RKO (cell line): ENCODE measurements at places on chromosomes 7 and 10.

- no peak for DNase-seq
Observed at GRCh38 chr7:40003597-40003996, 53.5 kb downstream of the CDK13 start.

DNA sequence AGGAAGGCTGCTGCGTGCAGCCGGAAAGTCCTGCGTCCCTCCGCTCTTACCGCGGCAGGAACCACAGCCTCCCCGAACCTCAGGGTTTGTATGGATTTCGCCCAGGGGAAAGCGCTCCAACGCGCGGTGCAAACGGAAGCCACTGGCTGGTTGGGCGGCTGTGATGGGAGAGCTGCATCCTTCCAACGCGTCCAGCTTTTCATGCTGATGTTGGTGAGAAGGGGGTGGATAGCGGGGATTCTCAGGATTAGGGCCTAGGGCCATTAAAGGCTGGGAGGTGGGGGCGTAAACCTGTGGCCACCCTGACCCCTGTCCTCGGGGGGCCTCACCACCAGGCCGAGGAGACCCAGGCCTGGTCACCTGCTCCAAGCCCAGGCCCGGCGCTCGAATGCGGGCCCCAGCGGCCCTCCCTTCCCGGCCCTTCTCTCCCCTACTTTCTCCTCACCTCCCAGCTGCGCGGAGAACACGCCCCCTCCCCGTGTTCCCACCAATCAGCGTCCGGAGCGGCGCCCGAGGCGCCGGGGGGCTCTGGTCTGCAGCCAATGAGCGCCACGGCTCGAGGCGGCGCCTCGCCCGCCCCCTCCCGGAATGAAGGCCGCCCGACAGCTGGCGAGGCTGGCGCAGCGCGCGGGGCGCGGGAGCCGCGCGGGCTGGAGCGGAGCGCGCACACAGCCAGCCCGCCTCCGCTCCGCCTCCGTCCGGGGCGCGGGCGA, 458 bp upstream of the NANOS1 start:
- DNase-seq = peak; percentile 83

- DNase-seq = peak; percentile 48
Observed at GRCh38 chr10:44386546-44387052, 1.7 kb upstream of the CXCL12 start.

DNA sequence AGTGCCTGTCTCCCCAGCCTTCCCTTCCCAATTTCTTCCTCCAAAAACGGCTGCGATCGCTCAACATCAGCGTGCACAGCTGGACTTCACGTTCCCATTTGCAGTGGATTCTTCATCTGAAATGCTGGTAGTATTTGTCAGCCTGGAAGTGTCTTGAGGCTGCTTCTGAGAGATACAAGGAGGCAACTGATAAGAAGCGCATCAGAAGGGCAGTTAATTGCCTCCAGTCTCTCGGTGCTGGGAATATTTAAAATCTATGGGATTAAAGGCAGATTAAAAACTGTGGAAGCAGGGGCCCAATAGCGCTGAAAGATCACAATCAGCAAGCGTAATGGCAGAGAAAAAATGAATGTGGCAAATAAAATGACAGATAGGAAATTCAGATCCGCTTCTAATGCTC, 450.0 kb downstream of the GATA3 start:
- no peak for DNase-seq

DNA sequence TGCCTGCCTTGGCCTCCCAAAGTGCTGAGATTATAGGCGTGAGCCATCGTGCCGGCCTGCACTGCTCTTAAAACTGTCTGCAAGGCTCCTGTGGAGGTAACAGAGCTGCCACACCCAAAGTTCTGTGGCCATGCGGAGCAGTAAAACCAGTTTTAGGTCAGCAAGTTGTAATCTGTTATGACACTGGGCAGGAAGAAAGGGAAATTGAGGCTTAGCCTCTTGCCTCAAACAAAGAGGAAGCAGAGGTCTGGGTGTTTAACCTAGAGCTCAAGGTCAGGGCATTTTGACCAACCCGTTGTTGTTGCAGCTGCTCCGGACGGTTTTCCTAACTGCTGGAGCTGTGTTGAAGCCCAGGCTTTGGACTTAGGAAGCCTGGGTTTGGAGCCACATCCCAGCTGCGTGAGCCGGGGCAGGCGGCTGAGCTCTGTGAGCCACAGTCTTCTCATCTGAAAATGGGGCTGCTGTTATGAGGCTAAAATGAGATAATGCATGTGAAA, 7.4 kb upstream of the RRP12 start:
- no peak for DNase-seq

DNA sequence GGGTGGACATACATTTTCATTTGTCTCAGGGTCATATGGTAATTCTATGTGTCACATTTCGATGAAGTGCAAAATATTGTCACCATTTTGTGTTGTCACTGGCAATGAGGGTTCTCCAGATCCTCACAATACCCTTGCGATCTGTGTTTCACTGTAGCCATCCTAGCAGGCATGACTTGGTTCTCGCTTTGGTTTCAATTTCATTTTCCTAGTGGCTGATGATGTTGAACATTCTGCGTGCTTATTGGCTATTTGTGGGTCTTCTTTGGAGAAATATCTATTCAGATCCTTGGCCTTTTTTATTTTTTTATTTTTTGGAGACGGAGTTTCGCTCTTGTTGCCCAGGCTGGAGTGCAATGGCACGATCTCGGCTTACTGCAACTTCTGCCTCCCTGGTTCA, 24.8 kb upstream of the MNX1 start:
- no peak for DNase-seq

GRCh38 chr7:29987083-29987482, 2.5 kb downstream of the SCRN1 start:
- DNase-seq = no peak

- DNase-seq = no peak
Observed at GRCh38 chr7:95411036-95411435, 14.9 kb upstream of the PON3 start.

GRCh38 chr7:47249361-47249760, 332.6 kb downstream of the TNS3 start:
- DNase-seq = no peak

GRCh38 chr10:48818081-48818480, 121.6 kb downstream of the LRRC18 start:
- DNase-seq = no peak

- DNase-seq = peak; percentile 26
Observed at GRCh38 chr10:77909749-77910375, 16.7 kb downstream of the DLG5 start.

GRCh38 chr7:84729284-84729683, 457.6 kb downstream of the SEMA3D start:
- peak; percentile 50 for DNase-seq

GRCh38 chr7:158811461-158811860, 17.8 kb downstream of the ESYT2 start:
- no peak for DNase-seq

DNA sequence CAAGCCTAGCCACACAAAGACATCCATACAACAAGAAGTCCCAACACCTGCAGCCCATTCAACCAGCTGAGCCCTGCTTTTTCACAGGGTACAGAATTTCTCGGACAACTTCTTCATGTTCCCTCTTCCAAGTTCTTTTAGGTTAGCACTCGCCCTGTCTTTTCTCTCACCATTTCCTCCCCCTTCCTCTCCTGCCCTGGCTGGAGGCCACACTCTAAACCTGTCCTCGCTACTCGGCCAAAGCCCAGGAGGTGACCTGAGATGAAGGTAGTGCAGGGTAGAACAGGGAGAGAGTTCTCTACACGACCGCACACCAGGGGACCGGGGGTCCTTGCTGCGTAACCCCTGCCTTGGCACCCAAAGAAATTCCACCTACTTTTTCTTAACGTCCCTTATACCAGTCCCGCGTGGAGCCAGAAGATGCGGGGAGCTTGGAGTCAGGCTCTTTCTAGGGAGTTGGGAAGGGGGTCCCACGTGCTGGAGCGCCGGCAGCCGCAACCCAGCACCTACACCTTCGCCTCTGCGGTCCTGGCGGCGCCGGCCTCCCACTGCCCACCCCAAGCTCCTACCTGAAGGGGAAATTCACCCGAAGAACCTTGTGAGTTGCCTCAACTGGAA, 16.0 kb upstream of the DLX6 start:
- DNase-seq = no peak

DNA sequence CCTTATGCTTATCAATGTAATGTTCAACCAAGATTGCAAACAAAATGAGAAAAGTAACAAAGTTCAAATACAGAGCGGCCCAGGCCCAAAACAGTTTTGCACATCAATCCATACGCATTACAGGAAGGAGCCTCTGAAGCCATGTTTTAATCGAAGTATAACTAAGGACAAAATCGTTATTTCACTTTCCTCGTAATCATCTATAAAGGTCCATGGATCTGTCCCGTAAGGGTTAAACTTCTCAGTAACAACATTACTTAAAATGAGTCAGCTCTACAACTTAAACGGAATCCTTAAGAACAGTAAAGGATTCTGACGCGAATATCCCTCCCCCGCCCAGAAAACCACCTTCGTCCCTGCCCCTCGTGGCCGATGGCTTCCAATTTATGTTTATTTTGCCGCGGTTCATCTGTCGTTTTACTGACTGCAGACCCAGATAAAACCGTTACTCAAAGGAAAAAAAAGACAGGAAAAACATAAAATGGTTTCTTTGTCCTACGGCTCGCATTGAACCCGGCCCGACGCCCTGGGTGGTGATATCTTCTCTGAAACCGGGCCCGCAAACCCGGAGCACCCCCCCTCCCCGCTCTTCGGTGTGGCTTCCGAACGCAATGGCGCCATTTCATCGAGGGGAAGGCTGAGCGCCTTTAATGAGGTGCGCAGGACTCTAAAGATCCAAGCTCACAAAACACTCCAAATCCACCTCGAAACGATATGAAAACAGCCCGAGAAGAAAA, 1.1 kb downstream of the HNRNPA2B1 start:
- DNase-seq = peak; percentile 74

DNA sequence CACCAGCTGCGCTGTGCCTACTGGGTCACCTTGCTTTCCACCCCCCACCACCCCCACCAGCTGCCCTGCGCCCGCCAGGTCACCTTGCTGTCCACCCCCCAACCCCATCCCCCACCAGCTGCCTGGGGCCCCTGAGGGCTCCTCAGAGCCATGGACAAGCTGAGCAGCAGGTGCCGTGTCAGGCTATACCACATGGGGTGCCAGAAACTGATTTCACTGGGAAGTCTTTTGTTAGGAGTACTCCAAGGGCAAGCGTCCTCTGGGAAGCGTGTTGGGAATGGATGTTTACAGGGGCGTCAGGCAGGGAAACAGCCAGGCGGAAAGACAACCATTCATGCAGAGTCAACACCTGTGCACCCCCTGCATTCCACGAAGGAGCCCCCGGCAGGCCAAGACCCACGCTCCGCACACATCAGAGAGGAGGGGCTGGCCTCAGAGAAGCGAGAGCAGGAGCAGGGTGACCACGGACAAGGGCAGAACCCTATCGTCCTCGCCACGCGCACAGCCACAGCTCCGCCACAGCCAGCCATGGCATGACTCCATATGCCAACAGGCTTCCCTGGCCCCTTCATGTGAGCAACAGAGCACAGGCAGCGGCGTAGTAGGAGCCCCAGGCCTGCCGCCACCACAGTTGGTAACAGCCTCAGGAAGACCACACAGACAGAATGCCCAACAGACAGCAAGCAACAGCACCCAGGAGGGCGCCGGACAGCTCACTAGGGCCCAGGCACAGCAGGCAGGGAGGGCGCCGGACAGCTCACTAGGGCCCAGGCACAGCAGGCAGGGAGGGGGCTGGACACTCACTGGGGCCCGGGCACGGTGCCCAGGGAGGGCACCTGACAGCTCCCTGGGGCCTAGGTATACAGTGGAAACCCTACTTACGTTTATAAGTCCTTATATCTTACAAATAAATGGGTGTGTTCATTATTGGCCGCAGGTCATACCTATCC, 180.8 kb downstream of the MAD1L1 start:
- DNase-seq = no peak

- DNase-seq = no peak
Observed at GRCh38 chr10:11175823-11176243, 158.2 kb downstream of the CELF2 start.

DNA sequence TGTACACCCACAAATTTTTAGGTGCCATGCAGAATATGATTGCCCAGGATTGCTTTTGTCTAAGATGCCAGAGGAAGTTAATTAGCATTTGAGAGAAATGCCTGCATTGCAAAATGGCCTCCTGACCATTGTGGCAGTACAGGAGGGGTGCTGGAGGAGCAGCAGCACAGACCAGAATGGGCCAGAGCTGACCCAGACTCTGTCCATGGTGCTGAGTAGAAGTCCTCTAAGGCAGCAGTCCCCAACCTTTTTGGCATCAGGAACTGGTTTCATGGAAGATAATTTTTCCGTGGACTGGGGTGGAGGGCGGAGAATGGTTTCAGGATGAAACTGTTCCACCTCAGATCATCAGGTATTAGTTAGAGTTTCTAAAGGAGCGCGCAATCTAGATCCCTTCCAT, 217.8 kb upstream of the AGK start:
- DNase-seq = peak; percentile 57

GRCh38 chr7:77655836-77656455, 40.3 kb upstream of the RSBN1L start:
- DNase-seq = no peak
